SJSA1 (cell line): ENCODE measurements at places on chromosomes 3 and 15. TPM values are rescaled to one million over a fixed set of nuclear protein-coding genes. Genes with fewer than 3 reads are reported as not detected.

Gene SAXO2
- total RNA-seq, result 0.66 and 4.0 TPM in 2 replicates

Gene ALS2CL
- total RNA-seq, result 0.37 TPM in 1 of 2 replicates, not detected in the other

Gene SLC2A2
- total RNA-seq, result not detected in 2 replicates

Gene AGTR1
- not detected in 2 replicates for total RNA-seq

Gene NUP210
- total RNA-seq, result 0.05 TPM in 1 of 2 replicates, not detected in the other

Gene PRSS50
- total RNA-seq, result not detected in 2 replicates

Gene SLC15A2
- total RNA-seq, result not detected in 2 replicates

Gene SPPL2A
- total RNA-seq, result 179 and 284 TPM in 2 replicates

Gene ABHD10
- total RNA-seq, result 23.1 and 33.7 TPM in 2 replicates

Gene ALDH1A3
- 1.9 and 2.2 TPM in 2 replicates for total RNA-seq

Gene PLA2G4D
- not detected in 2 replicates for total RNA-seq

Gene ATOSA
- 2.0 and 4.0 TPM in 2 replicates for total RNA-seq

Gene SLC49A4
- total RNA-seq, result 10.4 and 12.0 TPM in 2 replicates

Gene CMC1
- 16.1 and 30.6 TPM in 2 replicates for total RNA-seq

Gene TERC
- total RNA-seq, result 50.9 and 61.5 TPM in 2 replicates

Gene DPPA2
- total RNA-seq, result not detected in 2 replicates

Gene TGM5
- total RNA-seq, result 0.24 TPM in 1 of 2 replicates, not detected in the other

Gene ROBO2
- not detected in 2 replicates for total RNA-seq

Gene RAB8B
- 66.8 and 75.1 TPM in 2 replicates for total RNA-seq

Gene C3orf49
- total RNA-seq, result not detected in 2 replicates

Gene SPINK8
- total RNA-seq, result not detected in 2 replicates

Gene OR5H14
- not detected in 2 replicates for total RNA-seq

Gene TLR9
- not detected in 2 replicates for total RNA-seq

Gene SERPINI2
- not detected in 2 replicates for total RNA-seq

Gene SEMA5B
- total RNA-seq, result not detected in 2 replicates

Gene NLGN1
- 3.2 and 3.9 TPM in 2 replicates for total RNA-seq
